ENCODE measurements at places on chromosomes 16 and 17.

GRCh38 chr17:73096866-73097265 lies 4.4 kb upstream of the SLC39A11 start:
- no peak for DNase-seq

DNA sequence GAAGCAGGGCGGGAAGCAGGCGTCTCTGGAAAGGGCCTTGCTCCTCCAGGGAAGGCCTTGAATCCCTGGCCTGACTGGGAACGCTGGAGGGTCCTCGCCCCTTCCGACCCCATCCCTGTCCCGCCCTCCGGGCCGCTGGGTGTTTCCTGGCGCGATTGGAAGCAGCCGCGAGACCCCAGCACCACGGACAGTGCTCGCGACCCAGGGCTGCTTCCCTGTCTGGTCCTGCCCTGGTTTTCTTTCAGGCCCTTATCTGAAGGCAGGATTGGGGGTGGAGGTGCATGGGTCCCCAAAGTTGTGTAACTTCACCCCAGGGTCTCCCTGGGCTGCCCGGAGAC lies 2.1 kb downstream of the MGAT5B start:
- DNase-seq: no peak

DNA sequence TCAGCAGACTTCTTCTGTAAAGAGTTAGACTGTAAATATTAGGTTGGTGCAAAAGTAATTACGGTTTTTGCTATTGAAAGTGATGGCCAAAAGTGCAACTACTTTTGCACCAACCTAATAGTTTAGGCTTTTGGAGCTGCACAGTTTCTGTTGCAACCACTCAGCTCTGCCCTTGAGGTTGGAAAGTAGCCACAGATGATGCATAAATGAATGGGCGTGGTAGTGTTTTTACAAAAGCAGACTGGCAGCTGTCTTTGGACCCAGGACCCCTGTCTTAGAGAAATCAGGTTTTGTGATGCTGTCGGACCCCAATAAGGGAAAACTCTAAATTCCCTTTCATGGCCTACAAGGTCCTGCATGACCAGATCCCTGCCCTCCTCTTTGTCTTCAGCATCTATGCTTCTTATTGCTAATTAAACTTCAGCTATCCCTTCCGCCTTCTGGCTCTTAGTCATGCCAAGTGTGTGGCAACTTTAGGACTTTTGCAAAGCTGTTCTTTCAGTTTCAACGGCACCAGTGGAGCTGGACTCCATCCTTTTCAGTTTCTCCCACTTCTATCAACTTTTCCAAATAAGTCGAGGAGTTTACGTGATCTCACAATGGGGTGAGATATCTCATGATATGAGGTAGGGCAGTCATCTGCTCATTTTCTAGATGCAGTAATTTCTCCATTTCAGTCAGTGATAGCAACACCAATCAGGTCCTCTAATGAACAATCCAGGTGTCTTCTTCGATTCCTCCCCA lies 232.3 kb downstream of the XYLT1 start:
- no peak for DNase-seq

DNA sequence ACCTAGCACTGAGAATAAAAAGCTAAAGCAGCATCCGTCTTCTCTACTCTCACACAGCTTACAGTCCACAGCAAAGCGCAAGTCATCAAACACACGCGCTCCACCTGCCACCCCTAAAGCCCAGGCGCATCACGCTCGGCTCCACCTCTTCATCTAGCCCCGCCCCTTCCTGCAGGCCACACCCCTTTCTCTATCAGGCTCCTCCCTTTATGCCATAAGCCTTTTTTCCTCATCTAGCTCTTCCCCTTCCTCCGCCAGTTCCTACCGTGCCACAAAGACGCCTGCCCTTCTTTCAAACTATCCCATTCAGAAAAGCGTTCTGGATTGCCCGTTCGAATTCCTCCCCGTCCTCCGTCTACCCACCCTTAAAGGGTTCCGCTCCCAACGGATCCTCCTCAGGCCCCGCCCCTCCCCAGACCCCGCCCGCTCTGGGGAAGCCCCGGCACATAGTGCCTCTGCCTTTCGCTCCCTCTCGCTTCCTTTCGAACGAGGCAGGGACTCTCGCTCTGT lies 417 bp downstream of the C16orf46 start:
- peak; percentile 31 for DNase-seq

- DNase-seq: no peak
Observed at GRCh38 chr17:40557531-40558299, 7.6 kb downstream of the CCR7 start.

GRCh38 chr17:20996724-20997615 lies 45.8 kb downstream of the USP22 start:
- DNase-seq: no peak

GRCh38 chr16:747978-748746 lies 7.4 kb upstream of the CIAO3 start:
- DNase-seq: no peak

DNA sequence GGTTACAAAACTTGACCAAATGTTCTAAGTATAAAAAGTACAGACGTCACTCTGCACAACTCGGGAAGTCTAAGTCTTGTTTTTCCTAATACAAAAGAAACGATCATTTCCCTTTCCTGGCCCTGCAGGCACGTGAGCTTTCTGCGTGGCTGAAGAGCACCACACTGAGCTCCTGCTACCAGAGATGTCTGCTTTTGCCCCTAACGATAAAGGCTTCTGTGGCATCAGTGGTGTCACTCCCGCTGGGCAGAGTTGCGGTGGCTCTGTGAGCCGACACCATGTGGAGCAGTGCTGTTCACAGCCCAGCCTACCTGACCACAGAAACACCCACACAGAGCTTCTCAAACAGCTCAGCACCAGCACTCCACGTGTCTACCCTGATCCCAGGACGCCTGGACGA lies 20.5 kb downstream of the EMC8 start:
- DNase-seq: no peak

DNA sequence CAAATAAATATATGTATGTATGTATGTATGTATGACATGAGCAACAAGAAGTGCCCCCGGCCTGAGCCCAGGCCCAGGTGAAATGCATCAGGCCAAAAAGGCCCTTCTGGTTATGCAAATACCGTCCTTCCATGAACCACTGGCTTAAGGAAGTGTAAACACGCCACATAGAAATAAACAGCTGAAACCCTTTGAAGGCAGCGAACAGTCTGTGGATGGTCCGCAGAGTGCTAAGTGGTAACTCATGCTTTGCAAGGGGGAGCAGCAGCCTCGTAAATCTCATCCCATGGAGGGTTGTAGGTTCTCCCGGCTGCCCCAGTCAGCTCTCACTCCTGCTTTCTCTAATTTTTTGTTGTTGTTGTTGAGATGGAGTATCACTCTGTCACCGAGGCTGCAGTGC lies 36.7 kb downstream of the COTL1 start:
- DNase-seq: no peak

DNA sequence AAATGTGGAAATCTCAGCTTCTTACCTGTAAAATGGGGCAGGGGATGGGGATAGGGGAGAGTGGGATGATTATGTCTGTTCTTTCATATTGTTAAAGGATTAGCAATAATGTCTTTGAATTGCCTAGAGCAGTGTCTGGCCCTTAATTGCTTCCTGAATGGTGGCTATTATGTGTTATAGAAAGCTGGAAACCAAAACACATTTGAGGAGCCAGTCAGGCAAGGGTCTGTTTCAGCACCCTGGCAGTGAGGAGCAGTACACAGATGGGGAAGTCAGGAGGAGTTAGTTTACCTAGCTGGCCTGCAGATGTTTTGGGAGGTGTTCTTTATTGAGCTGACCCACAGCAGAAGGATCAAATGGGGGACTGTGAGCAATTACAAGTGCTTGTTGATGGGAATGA lies 63.0 kb downstream of the NUP93 start:
- no peak for DNase-seq

DNA sequence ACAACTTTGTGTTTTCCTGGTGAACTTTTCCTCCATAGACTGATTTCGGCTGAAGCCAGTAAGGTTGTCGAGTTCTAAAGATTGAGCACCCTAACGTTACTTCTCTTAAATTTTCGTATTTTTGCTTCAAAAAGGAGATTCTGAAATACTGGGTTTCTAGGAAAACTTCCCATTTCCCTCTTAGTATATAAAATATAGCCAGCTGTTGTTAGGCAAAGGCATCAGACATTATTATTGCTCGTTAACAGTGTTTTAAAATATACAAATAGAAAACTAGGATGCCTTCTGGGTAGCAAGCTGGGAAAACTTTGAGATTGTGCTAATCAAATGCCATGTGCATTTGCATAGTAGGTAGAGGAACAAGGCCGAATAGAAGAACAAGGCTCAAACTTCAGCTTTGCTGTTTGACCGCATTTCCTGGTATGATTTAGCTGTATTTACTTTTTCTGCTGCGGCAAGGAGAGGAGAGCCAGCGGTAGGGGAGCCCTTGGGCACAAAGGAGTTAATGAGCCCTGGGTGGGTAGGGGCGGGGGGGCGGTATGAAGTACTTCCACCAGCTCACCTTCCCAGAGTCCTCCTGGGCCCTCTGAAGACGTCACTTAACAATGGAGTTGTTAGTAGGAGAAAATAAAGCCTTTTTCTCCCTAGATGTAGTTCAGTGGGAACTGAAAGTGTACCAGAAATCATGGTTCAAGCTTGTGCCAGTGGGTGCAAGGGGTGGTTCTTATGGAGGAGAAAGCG lies 151.9 kb downstream of the MSI2 start:
- peak; percentile 63 for DNase-seq

DNA sequence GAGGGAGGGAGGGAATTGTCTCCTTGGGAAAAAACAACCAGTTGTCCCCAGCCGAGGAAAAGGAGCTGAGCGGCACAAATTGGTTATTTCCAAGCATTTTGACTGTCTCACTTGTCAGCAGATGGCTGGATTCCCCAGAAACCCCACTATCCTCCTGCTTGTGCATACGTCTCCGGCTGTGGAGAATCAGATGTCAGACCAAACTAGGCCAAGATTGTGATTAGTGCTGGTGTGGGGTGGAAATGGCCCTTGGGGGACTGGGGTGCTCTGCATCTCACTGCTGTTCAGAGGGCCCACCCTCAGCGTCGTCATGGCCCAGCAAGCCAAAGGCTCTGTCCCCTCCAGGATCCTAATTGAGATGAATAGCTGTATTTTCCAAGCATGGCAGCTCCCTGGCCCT lies 131.7 kb upstream of the HSBP1 start:
- no peak for DNase-seq

DNA sequence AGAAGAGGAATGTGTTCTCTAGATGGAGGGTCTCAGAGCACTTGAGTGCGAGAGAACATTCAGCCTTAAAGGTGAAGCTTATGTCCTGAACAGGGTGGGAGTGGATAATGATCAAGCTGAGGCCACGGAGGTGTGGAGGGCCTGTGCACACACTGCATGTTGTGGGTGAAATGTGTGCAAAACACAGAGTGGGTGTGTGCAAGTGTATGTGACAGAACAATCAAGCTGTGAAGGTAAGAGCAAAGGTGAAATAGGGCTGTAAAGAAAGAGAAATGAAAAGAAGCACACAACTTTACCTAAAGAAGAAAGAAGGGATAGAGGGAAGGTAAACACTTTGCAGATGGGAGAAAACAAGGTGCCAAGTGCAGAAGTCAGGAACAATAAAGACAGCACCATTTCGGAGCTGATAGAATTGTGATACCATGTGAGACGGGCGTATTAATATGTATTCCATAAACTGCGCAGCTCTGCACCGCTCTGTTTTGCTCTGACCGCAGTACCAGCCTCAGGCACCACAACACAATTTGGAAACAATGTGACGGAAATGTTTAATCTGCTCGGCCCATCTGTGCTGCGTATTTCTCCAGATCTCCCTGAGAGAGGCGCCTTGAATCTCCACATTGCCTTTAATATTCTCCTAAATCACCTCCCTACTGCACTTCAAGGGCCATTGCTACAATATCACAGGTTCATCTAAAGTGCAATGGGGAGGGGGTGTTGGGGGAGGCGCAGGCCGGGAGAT lies 40.6 kb downstream of the SNX11 start:
- no peak for DNase-seq

DNA sequence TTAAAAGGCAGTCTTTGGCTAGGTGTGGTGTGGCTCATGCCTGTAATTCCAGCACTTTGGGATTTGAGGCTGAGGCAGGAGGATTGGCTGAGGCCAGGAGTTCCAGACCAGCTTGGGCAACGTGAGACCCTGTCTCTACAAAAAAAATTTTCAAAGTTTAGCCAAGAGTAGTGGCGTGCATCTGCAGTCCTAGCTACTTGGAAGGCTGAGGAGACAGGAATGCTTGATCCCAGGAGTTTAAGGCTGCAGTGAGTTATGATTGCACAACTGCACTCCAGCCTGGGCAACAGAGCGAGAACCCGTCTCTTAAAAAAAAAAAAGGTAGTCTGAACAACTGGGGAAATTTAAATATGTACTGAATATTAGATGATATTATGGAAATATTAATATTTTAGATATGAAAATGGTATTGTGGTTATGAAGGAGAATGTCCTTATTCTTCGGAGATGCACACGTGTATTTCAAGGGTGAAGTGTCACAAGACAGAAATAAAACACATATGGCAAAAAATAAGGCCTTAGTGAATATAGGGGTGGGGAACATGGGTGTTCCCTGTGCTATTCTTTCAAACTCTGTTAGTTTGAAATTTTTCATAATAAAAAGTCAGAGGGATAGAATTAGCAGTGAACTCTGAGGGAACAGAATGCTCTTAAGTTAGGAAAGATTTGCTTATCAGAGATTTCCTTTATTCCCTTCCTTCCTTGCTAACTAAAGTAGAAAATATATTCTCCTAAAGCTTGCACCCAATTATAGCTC lies 144.7 kb downstream of the CDK5R1 start:
- DNase-seq: no peak

- no peak for DNase-seq
Observed at GRCh38 chr17:30790279-30790678, 34.2 kb downstream of the CRLF3 start.

DNA sequence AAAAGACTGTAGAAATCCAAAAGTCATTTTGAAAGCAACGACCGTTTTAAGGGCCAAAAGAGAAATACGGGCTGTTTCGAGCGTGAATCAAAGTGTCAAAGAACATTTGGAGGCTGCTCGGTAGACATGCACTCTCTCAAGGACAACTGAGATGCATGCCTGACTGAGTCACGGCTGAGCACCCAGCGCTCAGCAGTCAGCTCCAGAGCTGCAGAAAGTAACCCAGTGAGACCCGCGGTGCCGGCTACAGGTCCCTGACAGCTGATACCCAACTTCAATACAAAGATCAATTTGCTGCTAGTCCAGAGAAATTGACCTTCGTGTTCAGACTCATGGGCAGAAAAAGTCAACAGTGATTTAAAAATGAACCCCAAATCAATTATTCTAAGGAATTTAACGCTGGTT lies 214.9 kb downstream of the STX8 start:
- no peak for DNase-seq

- DNase-seq: no peak
Observed at GRCh38 chr16:86566966-86567700, 504 bp downstream of the FOXC2 start.

- DNase-seq: no peak
Observed at GRCh38 chr16:30619202-30619601, 9.0 kb upstream of the ZNF689 start.

DNA sequence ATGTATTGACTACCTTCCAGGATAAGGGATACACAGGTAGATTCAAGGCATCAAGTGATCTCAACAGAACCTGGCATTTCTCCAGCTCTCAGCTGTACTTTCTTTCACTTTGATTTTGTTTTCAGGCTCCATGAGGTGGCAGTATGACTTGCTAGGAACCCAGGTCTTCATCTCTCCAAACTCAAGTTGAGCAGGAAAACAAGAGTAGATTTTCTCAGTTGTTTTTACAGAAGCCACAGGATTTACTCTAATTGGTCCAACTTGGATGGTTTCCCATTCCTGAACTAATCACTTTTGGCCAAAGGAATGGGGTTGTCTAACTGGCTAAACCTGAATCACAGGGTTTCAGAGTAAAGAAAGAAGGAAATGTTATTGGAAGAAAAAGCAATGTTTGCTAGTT lies 146.6 kb downstream of the TRIM37 start:
- DNase-seq: peak; percentile 81

GRCh38 chr17:45115871-45116270 lies 16.4 kb downstream of the PLCD3 start:
- DNase-seq: no peak

Measured in NCI-H1048 (cell line).